ENCODE measurements at places on chromosomes 4 and X.

DNA sequence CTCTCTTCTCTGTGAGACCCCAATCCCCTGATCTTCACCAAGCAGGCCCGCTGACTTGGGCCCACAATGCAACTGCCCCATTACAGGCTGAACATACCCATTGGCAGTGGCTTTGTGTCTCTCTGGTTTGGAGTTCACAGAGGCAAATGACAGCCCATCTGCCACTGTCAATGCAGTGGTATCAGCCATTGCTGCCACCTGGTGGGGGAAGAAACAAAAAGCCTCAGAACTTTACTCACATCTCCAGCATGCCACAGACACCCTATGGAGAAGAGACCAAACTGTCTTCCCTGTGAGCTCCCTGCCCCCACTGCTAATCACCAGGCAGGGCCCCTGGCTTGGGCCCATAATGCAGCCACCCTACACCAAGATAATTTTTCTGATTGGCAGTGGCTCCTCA lies 729.3 kb upstream of the ACTRT1 start:
- DNase-seq, result no peak

DNA sequence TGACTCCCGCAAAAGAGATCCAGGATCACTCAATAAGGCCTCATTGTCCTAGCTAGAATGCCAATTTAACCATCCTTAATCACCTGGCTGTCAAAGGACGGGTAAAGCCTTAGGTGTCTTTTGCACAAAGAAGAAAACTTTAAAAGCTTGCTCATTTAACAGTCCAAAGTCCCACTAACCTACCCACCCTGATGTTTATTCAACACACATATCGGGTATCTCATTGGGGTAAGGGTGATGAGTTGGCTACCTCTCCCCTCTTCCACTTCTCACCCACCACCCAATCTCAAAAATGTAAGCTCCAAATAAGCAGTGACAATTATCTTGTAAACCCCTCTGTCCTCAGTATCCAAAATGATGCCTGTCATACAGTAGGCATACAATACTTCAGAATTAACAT lies 988 bp upstream of the SRD5A3 start:
- DNase-seq, result no peak

GRCh38 chr4:76896614-76897535 lies 1.1 kb downstream of the SOWAHB start:
- no peak for DNase-seq

GRCh38 chr4:124157396-124158083 lies 555.0 kb downstream of the ANKRD50 start:
- no peak for DNase-seq

DNA sequence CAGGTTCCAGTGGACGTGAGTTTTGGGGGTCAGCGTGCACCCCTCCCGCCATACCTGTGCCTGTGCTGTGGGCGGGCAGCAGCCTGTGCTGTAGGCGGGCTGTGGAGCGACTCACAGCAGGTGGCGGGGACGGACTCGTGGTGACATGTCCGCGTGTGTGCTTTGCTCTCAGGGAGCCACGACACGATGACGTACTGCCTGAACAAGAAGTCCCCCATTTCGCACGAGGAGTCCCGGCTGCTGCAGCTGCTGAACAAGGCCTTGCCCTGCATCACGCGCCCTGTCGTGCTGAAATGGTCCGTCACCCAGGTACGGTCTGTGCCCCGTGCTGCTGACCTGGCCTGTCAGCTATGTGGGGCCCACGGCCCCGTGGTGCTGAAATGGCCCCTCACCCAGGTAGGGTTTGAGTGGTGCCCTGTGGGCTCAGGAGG lies 7.4 kb downstream of the PLCXD1 start:
- DNase-seq, result no peak

DNA sequence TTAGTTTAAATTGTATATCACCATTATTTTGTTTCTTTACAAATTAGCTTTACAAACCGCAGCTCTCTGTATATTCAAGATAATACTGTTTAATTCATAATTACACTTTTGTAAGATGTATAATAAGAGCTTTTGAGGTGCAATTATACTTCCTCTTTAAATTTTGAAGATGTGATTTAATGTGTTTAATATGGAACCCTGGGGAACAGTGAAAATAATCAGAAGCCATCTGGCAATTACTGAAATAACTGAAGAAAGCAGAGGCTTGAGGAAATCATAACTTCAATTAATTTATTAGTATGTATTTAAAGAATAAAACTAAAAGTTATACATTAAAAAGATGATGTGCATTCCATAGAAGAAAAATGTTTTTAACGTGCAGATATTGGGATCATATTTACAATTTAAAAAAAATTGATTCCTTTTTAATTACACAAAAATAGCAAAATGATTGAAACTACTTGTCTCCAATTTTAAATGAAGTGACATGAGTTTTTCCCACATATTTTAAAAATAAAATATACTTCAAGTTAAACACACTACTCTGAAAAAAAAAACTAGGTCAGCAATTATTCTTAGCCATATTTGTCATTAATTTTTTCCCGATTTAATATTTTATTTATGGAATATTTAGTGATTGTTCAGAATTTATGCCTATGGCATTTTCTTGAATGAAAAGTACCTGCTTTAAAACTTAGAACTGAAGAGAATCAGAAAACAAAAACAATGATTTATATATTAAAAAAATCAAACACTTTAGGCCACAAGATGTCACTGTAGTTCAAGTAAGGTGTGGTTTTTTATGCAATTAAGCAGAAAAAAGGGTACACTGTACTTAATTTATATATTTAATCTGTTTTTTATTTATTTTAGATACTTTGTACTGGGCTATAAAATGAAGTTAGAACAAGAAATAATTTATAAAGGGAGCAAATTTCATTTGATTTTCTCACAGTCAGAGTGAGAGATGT lies 942.7 kb upstream of the NDST4 start:
- no peak for DNase-seq
